NCI-H526 (cell line): ENCODE measurements at places on chromosomes 2 and 18.

GRCh38 chr18:48694295-48694694, 155.5 kb downstream of the CTIF start:
- DNase-seq, result no peak

- DNase-seq, result peak; percentile 18
Measured at GRCh38 chr2:81324046-81324445, 1019.5 kb upstream of the LRRTM1 start.

GRCh38 chr18:61841706-61842105, 51.1 kb downstream of the RNF152 start:
- no peak for DNase-seq

GRCh38 chr2:42906111-42906556, 113.8 kb upstream of the HAAO start:
- DNase-seq, result no peak

DNA sequence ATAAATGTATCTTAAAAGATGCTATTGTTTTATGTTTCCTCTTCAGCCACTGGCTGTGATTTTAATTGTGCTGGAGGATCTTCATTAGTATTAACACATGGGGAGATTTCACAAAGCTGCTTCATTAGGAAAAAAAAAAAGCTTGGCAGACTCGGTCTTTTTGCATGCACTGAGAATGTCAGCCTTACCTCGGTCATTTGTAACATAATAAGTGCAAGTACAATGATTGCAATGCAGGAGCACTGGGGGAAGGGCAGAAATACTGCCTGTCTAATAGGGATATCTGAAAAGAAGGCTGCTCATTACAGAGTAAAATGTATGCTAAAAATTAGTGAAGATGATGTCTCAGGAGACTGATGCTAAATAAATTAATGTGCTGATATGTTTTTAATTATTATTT, 1.3 kb upstream of the BAZ2B start:
- DNase-seq, result peak; percentile 58

DNA sequence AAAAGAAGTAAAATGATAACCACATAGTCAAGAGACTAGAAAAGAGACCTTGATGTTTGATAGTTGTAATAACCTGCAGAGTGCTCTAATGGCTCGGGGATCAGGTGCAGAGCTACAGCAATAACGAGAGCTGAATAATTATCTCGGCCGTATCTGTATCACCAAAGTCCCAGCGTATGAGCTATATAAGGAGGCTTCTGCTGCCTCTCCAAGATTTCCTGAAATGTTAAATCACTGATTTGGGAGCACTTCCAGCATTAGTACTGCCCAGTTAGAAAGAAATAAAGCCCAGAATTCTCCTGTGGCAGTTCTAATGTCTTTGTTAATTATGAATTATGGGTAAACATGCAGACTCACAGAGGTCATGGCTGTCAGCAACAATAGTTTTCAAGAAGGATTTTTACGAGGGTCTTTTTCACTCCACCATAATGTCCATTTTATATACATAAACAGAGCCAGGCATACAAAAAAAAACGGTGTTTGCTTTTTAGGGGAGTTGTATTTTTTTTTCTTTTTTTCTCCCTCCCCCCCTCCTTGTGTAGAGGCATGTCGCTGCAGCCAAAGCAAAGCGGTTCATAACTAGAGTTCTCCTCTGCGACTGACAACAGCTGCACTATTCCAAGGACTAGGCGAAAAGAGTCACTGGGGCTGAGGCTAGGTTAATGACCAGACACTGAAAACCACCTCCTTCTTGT, 168.3 kb upstream of the VRK2 start:
- DNase-seq, result peak; percentile 79

DNA sequence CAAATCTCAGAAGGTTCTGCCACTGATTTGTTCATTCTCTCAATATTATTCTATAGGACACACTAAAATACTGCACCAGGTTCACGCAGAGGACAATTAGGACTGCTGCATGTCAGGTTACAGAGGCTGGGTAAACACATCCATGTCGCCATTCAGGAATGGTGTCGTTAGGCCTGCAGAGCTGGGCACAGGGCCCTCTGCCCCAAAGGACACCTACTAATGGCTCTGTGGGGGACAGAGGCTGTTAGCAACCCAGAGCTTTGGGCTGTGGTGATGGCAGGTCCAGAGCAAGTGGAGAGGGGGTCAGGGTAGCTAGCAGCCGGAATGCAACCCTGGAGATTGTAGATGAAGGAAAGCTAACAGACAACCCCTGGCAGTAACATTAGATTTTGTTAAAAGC, 115.9 kb downstream of the TTC32 start:
- no peak for DNase-seq

- DNase-seq, result no peak
Measured at GRCh38 chr2:127188797-127189196, 31.3 kb downstream of the CYP27C1 start.

DNA sequence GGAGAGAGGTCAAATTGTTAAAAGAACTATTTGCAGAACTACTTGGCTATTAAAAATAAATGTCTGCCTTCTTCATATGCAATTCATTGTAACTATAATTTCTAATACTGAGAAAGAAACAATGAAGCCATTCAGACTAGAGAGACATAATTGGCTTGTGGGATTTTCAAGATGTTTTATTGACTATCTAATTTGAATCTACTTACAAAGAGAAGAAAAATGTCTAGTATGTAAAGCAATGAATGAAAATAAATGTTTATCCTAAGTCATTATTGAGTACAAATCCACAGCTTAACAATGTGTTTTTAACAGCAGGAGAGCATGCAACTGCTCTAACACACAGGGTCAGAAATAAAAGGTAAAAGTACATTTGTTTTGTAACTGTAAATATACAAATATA, 19.2 kb downstream of the RMP24 start:
- DNase-seq, result peak; percentile 78

DNA sequence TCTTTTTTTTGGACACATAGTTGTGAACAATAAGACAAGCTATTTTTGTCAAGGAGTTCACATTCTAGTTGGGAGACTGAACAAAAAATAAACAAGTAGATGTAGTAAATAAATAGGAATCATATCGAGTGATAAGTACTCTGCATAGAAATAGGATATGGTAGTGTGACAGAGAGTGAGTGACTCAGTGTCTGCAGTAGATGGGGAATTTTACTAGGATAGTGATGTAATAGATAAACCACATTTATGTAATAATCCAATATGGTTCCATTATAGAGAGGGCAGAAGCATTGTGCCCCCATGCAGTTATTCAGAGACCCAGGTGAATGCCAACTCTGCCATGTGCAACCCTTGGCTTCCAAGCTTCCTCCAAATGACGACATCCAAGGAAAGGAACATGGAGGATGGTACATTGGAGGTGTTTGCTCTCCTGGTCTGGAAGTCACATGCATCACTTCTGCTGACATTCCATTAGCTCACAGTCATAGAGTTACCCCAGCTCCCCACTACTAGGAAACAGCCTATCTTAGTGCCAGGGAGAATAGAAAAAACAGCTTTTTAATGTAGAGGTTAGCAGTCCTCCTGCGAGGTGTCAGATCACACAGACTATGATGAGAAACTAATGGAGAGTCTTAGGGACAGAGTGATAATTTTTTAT, 595.4 kb downstream of the NYAP2 start:
- no peak for DNase-seq

DNA sequence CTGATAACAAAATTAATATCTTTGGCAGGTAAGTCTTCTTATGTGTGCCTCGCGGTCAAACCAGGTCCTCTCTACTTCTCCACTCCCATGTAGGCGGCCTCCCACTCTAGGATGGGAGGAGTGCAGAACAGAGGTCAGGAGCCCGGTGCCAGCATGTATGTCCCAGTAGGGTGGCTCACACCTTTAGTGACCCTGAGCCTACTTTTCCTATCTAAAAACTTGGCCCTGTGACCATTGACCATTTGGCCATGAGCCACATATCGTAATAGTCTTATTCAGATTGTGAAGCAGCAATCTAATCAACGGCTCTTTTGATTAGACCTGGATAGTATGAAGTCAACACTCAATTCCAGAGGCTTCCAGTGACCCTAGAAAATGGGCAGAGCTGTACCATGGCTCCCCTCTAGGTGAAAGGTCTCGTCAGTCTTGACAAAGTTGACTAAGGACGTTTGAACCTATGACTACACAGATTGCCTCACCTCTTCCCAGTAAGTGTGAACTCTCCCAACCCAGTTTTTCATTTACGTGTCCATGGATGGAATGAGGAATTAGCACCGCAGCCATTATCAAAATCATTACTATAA, 17.1 kb upstream of the FABP1 start:
- DNase-seq, result no peak

DNA sequence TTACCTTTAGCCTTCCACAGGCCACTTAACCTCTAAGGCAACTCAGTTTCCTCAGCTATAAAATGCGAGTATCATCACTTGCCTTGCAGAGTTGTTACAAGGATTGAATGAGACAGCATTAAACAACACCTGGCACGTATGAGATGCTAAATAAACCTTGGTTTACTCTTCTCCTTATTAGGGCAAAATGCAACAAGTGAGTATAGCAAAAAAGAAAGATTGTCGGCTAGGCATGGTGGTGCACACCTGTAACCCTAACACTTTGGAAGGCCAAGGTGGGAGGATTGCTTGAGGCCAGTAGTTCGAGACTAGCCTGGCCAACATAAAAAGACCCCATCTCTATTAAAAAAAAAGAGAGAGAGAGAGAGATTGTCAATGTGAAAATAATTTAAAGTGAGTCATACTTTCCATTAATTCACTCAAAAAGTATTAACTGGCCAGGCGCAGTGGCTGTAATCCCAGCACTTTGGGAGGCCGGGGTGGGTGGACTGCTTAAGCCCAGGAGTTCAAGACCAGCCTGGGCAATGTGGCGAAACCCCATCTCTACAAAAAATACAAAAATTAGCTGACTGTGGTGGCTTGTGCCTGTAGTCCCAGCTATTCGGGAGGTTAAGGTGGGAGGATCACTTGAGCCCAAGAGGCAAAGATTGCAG, 8.0 kb downstream of the ATAD2B start:
- no peak for DNase-seq

- DNase-seq, result no peak
Measured at GRCh38 chr18:6010921-6011320, 115.6 kb upstream of the TMEM200C start.

DNA sequence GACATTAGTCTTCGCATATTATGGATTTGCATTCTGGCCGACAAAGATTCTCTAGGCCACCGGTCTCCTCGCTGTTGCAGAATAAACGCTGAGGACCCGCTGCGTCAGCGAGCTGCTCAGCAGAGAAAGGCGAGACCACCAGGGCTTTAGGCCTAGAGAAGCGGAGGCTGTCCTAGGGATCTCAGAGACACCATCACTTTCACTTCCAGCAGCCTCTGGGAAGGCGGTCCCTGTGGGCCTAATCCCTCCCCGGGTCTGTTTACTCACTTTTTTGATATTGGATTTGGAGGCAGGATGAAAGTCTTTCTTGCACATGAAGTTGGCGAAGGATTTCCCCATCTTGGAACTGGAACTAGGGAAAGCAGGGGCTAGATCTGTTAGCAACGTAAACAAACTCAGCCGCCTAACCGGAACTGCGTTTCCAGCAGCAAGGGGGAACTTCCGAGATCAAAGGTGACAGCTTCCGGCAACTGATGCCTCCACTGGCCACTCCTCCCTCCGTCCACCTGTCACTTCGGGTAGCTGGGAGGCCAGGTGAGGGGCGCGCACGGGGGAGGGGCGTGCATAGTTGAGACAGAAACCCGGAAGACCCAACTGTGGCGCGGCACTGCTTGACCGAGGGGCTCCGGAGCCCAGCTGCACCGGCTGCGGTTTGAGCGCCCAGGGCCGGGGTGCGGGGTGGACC, at the start of gene SCRN3:
Gene SCRN3, plus strand, starts transcription at position 447 of the 685 bp plus-strand sequence. CDS start 2,554 bp downstream, outside the sequence.
- peak; percentile 95 for DNase-seq

DNA sequence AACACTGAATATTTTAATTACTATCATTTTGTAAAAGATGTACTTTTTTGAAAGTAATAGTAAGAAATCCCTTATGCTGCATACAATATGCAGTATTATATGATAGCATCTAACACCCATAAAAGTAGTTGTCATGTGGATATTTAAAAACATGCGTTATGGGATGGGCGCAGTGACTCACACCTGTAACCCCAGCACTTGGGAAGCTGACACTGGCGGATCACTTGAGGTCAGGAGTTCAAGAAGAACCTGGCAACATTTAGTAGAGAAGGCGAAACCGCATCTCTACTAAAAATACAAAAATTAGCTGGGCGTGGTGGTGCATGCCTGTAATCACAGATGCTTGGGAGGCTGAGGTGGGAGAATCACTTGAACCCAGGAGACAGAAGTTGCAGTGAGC, 88.9 kb downstream of the FEZ2 start:
- DNase-seq, result no peak

- no peak for DNase-seq
Measured at GRCh38 chr2:106339609-106340008, 128.6 kb downstream of the RGPD3 start.

DNA sequence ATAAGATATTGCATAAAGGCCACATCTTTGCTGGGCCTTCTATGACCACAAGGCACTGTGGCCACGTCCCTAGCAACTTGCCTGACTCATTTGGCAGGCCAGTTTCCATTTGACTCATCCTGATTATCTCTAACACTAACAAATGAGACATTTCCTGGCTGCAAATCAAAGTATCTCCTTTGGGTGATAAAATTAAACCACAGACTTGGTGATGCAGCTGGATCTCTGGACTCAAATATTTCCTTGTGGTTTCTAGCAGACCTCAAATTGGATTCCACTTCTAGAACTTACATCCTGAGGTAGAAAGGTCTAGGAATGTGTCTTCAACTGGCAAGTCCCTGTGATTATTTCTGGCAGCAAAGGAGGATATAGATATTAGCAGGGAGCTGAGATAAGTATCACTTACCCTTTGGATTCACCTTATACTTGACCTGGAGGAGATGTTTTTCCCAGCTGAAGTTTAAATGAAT, 167.9 kb upstream of the NXPH2 start:
- no peak for DNase-seq

- no peak for DNase-seq
Measured at GRCh38 chr2:136131961-136132824, 14.2 kb upstream of the CXCR4 start.

- DNase-seq, result no peak
Measured at GRCh38 chr2:236176951-236177350, 8.8 kb upstream of the GBX2 start.

DNA sequence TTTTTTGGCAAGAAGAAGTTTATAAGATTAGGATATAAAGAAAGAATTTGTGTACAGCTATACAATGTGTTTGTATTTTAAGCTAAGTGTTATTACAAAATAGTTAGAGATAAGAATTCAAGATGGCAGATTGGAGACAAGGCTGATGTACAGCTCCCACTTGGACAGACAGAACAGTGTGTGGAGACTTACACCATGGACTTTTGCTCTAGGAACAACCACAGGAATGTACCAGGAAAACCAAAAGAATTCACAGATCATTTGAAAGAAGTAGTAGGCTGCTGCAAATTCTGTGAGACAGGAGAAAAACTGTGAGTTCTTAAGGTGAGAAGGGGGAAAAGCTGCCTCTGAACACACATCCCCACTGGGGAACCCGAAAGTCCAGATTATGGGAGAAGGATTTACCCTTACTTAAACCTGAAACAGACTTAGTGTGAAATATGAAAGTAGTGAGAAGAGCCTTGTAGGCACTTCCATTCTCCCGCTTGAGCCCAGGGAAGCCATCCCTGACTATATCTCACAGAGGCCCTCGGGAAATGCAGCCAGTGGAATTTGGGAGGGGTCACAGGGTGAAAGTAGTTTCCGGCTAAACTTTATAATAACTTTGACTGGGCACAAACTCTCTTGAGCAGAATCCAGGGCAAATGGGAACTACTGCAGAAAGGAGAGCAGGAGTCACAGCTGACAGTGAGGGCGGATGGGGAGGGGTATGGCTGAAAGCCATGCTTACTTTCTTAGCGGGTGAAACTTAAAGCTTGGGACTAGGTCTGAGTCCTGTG, 11.6 kb upstream of the RPRD1A start:
- no peak for DNase-seq
